IMR-90 (cell line): ENCODE measurements at places on chromosomes 11 and 22. TPM values are rescaled to one million over a fixed set of nuclear protein-coding genes. Genes with fewer than 3 reads are reported as not detected.
A peak's percentile ranks its signal among the peaks of the same experiment; 100 is the strongest.

DNA sequence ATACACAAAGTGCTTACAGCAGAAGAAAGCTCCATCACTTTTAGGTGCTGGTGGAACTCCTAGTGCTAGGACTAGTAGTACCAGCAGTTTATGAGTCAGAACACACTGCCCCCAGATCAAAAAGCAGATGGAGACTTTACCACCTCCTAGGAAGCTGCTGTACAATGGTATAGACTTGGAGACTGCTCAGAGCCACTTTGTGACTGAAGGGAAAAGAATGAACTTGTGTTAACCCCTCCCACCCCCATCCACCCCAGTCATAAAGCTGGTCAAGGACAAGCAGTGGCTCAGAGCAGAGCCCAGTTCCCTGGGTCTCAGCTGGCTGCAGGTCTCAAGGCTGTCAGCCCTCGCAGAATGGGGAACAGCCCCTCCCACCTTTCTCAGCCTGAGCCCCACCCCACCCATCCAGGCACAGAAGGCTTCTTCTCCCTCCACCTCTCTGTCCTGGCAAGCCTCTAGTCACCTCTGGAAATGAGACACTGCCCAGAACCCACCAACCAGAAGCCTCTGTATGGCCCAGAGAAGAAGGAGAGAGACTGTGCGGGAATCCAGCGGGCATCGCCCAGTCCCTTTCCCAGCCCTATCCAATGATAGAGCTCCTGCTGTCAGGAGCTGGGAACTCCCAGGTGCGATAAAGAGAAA is 23.8 kb downstream of the PACSIN2 start:
- peak; percentile 91 for DNase-seq
- peaks cover 28% of the 10 kb centered on the region for H3K4me1 ChIP-seq
- H3K4me3 ChIP-seq = no peak overlapping the region
- no peaks in the 10 kb centered on the region for H3K27me3 ChIP-seq
- H3K27ac ChIP-seq = peak overlapping the region; percentile 35; the same call in 1 of the 2 replicates

- peaks cover 46% of the 10 kb centered on the region for H3K27me3 ChIP-seq
- DNase-seq = no peak
- no peak overlapping the region for H3K4me3 ChIP-seq
- no peak overlapping the region for H3K27ac ChIP-seq
- H3K4me1 ChIP-seq = no peaks in the 10 kb centered on the region
Observed at GRCh38 chr11:69229511-69229910, 64.4 kb upstream of the MYEOV start.

GRCh38 chr11:94131718-94132115 is 3.1 kb downstream of the PANX1 start:
- no peaks in the 10 kb centered on the region for H3K27me3 ChIP-seq
- H3K36me3 ChIP-seq = no peaks in the 10 kb centered on the region
- H3K4me3 ChIP-seq = no peak overlapping the region
- H3K27ac ChIP-seq = peak overlapping the region; percentile 15; the same call in 1 of the 2 replicates
- H3K4me1 ChIP-seq = peaks cover 29% of the 10 kb centered on the region
- peak; percentile 50 for DNase-seq

DNA sequence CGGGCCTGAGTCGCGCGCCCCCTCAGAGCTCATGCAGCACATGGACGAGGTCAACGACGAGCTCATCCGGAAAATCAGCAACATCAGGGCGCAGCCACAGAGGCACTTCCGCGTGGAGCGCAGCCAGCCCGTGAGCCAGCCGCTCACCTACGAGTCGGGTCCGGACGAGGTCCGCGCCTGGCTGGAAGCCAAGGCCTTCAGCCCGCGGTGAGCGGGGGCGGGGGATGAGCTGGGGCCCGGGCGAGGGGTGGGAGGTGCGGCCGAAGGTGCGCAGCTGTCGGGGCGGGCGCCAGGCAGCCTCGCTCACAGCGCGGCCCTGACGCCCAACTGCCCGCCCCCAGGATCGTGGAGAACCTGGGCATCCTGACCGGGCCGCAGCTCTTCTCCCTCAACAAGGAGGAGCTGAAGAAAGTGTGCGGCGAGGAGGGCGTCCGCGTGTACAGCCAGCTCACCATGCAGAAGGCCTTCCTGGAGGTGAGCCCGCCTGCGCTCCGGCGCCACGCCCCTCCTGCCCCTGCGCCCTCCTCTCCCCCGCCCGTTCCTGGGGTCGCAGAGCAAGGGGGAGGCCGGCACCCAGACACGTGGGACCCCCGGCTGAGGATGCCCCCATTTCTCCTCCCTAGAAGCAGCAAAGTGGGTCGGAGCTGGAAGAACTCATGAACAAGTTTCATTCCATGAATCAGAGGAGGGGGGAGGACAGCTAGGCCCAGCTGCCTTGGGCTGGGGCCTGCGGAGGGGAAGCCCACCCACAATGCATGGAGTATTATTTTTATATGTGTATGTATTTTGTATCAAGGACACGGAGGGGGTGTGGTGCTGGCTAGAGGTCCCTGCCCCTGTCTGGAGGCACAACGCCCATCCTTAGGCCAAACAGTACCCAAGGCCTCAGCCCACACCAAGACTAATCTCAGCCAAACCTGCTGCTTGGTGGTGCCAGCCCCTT is 20.5 kb downstream of the EPS8L2 start:
- peaks cover 7% of the 10 kb centered on the region; the same call in 1 of the 2 replicates for H3K27me3 ChIP-seq
- peak; percentile 26 for DNase-seq
- no peak overlapping the region for H3K27ac ChIP-seq
- H3K36me3 ChIP-seq = no peaks in the 10 kb centered on the region
- H3K4me3 ChIP-seq = no peak overlapping the region

DNA sequence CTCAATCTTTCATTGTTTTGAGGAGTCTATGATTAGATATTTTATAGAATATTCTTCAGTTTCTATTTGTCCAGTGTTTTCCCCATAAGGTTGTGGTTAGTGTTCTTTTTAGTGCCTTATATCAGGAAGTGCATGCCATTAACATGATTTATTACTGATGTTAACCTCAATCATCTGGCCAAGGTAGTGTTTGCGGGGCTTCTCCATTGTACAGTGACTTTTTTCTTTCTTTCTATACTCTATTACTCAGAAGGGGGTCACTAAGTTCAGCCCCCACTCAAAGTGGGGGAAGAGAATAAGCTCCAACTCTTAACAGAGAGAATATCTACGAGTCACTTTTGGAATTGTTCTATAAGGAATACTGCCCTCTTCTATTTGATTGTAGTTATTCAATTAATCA is 415.8 kb downstream of the DYNC2H1 start:
- no peak overlapping the region for H3K27ac ChIP-seq
- no peaks in the 10 kb centered on the region for H3K27me3 ChIP-seq
- no peaks in the 10 kb centered on the region for H3K36me3 ChIP-seq
- DNase-seq = peak; percentile 65
- H3K4me3 ChIP-seq = no peak overlapping the region

GRCh38 chr11:121109916-121110586 is 9.0 kb downstream of the TECTA start:
- no peak overlapping the region for H3K27ac ChIP-seq
- H3K27me3 ChIP-seq = peaks cover 38% of the 10 kb centered on the region
- H3K36me3 ChIP-seq = no peaks in the 10 kb centered on the region
- DNase-seq = no peak

GRCh38 chr22:23533328-23533762 is 46.7 kb downstream of the IGLL1 start:
- no peaks in the 10 kb centered on the region for H3K4me1 ChIP-seq
- no peaks in the 10 kb centered on the region for H3K36me3 ChIP-seq
- peak; percentile 10 for DNase-seq
- H3K4me3 ChIP-seq = no peak overlapping the region

DNA sequence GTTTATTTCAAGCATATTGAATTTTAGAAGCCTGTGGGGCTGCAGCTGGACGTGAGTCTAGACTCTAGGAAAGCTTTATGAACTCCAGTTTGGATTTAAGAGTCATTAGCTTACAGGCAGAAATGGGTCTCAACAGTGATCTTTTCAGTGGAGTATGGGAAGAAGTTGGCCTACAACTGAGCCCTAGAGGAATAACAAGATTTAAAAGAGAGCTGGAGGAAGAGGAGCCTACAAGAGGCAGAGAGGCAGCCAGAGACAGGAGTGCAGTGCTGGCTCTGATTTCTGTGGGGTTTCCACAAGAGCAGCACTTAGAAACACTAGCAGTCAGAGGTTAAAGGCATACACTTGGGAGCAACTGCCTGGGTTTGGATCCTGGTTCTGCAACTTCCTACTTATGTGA is 17.9 kb downstream of the APOL5 start:
- no peaks in the 10 kb centered on the region for H3K27me3 ChIP-seq
- H3K36me3 ChIP-seq = peaks cover 25% of the 10 kb centered on the region
- peaks cover 1% of the 10 kb centered on the region; the same call in 1 of the 2 replicates for H3K4me1 ChIP-seq
- H3K4me3 ChIP-seq = no peak overlapping the region
- no peak for DNase-seq

DNA sequence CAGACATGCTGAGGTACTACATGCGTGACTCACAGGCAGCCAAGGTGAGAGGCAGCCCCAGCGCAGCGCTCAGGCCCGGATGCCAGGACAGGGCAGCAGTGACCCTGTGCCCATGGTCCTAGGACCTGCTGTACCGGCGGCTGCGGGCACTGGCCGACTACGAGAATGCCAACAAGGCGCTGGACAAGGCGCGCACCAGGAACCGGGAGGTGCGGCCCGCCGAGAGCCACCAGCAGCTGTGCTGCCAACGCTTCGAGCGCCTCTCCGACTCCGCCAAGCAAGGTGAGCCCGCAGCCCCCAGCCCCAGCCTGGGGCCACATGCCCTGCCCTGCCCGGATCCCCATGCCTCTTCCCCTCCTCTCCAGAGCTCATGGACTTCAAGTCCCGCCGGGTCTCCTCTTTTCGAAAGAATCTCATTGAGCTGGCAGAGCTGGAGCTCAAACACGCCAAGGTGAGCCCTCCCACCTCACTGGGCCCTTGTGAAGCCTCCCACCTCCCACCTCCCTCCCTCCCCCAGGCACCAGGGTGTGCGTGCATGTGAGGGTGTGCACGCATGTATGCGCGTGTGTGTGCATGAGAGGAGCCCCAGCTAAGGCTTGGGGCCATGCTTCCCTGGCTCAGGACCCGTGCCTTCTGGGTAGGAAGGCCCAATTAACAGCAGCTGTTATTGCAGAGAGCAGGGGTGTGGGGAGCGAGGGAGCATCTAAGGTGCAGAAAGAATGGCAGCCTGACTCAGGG is 5.3 kb downstream of the CFL1 start:
- no peaks in the 10 kb centered on the region for H3K27me3 ChIP-seq
- DNase-seq = no peak
- peaks cover 59% of the 10 kb centered on the region for H3K36me3 ChIP-seq
- no peak overlapping the region for H3K27ac ChIP-seq
- no peak overlapping the region for H3K4me3 ChIP-seq

- no peak overlapping the region for H3K27ac ChIP-seq
- no peak overlapping the region for H3K4me3 ChIP-seq
- no peak for DNase-seq
- H3K4me1 ChIP-seq = no peaks in the 10 kb centered on the region
- H3K27me3 ChIP-seq = no peaks in the 10 kb centered on the region
Observed at GRCh38 chr11:6203327-6203726, 2.0 kb upstream of the C11orf42 start.

The OLFML1 gene
- total RNA-seq = 0.18 and 0.28 TPM in 2 replicates

The CTSF gene
- total RNA-seq = 3.6 and 4.1 TPM in 2 replicates

- no peak overlapping the region for H3K4me3 ChIP-seq
- peaks cover 4% of the 10 kb centered on the region for H3K27me3 ChIP-seq
- no peak overlapping the region for H3K27ac ChIP-seq
- no peaks in the 10 kb centered on the region for H3K36me3 ChIP-seq
Observed at GRCh38 chr11:34219941-34220370, 114.5 kb downstream of the NAT10 start.

DNA sequence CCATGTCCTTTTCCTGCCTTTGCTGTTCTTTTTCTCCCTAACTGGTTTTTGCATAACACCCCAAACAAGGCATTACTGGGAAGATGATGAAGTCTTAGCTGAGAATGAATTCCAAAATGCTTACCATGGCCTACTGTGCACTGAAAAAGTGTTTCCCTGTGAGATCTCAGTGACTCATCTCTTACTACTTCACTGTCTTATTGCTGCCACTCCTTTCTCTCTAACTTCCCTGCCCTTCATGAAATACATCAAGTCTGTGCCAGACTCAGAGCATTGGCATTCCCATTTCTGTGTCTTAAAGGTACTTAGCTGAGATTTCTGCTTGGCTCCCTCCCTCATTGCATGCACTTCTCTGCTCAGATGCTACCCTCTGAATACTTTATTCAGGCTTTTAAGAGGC is 49.1 kb upstream of the MUC15 start:
- no peak overlapping the region for H3K4me3 ChIP-seq
- DNase-seq = peak; percentile 52
- no peak overlapping the region for H3K27ac ChIP-seq
- no peaks in the 10 kb centered on the region for H3K36me3 ChIP-seq
- no peaks in the 10 kb centered on the region for H3K27me3 ChIP-seq
